ENCODE measurements at places on chromosomes 2 and 18. TPM values are rescaled to one million over a fixed set of nuclear protein-coding genes. Genes with fewer than 3 reads are reported as not detected.

Gene MOGAT1
- not detected for total RNA-seq

Gene GREB1
- 0.55 TPM for total RNA-seq

Gene ACTG2
- 191 TPM for total RNA-seq

Gene GATA6
- total RNA-seq = 1.9 TPM

Gene LONRF2
- 0.26 TPM for total RNA-seq

Gene CAVIN2
- total RNA-seq = 6.6 TPM

Measured in osteocyte (in vitro differentiated cells).